ENCODE measurements at places on chromosomes 5 and 9.

- DNase-seq = no peak
These were observed 83.4 kb downstream of the MEGF10 start for GRCh38 chr5:127373858-127374491.

DNA sequence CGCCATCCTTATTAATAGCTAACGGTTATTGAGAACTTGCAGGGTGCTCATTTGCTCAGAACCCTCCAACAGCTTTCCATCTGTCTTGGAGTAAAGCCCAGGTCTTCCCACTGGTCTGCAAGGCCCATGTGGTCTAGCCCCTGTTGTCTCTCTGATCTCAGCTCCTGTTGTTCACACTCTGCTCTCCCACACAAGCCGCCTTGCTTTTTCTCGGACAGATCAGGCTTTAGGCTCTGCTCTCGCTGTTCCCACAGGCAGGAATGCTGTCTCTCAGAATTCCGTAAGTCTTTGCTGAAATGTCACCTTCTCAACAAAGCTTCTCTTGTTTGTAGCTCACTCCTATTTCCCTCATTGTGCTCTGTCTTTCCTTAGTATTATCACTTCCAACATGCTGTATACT lies 34.3 kb downstream of the GPR107 start:
- no peak for DNase-seq

DNA sequence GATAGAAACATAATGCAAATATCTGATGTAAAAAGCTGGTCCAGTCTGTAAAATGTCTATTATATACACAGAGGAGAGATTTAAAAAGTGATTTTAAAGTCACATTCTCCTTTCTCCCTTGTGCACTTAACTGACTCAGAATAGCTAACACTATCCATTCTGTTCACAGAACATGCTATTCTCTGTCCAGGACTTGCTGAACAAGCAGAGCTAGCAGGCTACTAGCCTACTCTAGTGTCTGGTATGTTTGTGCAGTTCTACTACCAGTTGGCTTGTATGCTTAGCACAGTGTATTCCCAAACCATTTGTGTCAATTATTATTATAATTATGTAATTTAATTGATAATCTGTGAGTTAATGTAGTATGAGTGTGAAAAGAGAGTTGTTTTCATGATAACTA lies 161.7 kb upstream of the NUDT12 start:
- no peak for DNase-seq

- no peak for DNase-seq
These were observed 48.4 kb upstream of the PWWP2A start for GRCh38 chr5:160167624-160168165.

DNA sequence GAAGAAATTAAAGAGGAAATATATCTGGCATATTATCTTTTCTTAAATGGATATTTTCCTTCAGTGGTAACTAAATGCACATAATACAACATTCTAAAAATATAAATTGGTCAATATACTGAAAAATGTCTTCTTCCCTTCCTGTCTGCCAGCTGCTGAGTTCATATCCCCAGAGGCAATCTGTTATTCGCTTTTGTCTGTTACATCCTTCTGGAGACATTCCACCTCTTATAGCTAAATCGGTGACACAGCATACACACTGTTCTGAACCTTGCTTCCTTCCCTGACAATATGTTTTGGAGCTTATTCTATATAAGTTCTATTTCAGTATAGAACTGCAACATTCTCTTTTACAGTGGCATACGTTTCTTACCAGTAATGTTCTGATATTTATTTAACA lies 147.8 kb downstream of the TENT4A start:
- DNase-seq = no peak

- no peak for DNase-seq
These were observed 183.6 kb downstream of the PTTG1 start for GRCh38 chr5:160605266-160605665.

GRCh38 chr5:53358794-53359193 lies 121.6 kb upstream of the FST start:
- DNase-seq = no peak

DNA sequence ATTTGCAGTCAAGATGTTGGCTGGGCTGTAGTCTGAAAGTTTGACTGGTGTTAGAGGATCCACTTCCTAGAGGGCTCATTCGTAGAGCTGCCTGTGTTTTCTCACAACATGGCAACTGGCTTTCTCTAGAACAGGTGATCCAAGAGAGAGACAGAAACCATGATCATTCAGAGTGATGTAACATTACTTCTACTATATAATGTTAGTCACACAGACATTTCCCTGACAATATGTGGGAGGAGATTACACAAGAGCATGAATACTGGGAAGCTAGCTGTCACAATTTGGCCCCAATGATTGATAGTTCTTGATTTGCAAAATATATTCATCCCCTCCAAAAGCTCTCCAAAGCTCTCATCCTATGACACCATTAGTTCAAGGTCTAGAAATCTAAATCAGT lies 10.9 kb upstream of the TMEM161B start:
- no peak for DNase-seq

- DNase-seq = no peak
These were observed 90.7 kb upstream of the PANK3 start for GRCh38 chr5:168669668-168670378.

GRCh38 chr5:124912638-124913328 lies 166.3 kb upstream of the ZNF608 start:
- DNase-seq = no peak

GRCh38 chr9:27628311-27628710 lies 55.0 kb upstream of the C9orf72 start:
- DNase-seq = no peak

- DNase-seq = no peak
These were observed 312.4 kb downstream of the ARHGEF28 start for GRCh38 chr5:73938280-73938937.

GRCh38 chr9:109560470-109561132 lies 62.5 kb upstream of the PTPN3 start:
- DNase-seq = no peak

GRCh38 chr9:5909976-5910375 lies 19.3 kb downstream of the MLANA start:
- no peak for DNase-seq

GRCh38 chr5:96943799-96944198 lies 7.9 kb downstream of the LNPEP start:
- no peak for DNase-seq

DNA sequence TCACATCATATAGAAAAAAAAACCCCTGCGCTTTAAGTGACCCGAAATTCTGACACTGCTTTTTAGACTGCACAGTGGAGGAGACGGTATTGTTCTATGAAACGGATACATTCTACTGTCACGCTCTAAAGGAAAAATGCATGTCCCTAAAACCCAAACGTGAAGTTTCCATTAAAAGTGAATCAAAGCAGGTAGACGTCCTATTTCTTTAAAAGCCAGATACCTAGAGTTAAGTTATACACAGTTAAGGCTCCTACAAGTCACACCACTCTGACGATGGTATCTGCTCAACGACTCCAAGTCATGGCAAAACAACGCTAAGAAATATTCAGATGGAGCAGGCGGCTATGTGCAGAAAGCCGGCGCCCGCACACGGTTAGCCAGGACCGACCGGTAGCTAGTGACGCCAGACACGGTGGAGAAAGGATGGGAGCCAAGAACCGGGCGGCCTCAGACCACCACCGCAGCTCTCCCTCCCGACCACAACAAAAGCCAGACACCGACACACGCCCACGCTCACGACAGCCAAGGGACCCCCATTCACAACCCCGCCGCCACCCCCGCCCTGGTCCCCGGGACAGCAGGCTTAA lies 734 bp downstream of the SKP1 start:
- no peak for DNase-seq

GRCh38 chr9:114450833-114451706 lies 54.2 kb downstream of the WHRN start:
- DNase-seq = no peak

DNA sequence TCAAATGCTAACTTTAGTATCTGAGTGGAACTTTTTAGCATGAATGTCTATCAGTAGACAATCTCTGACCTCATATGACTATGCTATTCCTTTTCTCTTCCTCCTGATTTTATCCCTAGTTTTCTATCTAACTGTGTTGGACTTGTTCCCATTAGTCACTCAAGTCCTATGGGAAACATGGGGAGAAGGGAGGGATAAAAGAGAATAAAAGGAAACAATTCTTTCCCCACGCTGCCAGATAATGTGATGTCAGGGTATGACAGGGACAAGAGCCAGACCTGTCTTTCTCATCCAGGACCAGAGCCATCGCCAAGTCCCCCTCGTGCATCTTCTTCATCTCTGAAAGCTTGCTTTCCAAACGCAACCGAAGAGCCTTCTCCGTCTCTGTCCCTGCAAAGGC lies 43.9 kb downstream of the CDK5RAP2 start:
- no peak for DNase-seq

GRCh38 chr5:73853091-73853490 lies 227.1 kb downstream of the ARHGEF28 start:
- no peak for DNase-seq

DNA sequence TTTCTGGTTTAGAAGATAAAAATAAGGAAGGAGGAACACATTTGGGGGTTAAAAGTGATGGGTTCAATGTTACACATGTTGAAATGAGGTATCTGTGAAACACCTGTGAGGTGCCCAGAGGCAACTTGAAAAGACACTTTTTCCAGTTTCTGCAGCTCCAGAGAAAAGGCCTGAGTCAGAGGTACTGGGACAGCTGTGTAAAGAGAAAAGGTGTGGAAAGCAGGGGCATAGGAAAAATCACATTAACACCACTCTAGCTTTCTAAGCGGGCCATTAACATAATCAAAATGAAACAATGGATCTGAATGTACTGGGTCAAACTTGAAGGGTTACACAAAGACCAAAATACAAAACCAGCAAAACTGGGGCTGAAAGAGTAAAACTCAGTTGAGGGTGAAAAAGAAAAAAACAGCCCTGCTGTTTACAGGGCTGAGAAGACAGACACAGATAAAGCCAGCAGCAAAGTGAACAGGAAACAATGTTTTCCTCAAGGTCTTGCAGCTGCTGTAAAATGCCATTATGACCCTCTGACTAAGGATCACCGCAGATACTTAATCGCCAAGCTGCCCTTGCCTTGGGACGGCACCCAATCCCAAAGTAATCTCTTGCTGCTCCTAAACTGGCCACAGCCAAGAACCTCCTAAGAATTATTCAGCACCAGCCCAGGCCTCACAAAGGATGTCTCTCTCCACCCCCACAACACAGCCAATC lies 104.7 kb downstream of the DROSHA start:
- DNase-seq = no peak

GRCh38 chr5:143752165-143752850 lies 59.7 kb upstream of the HMHB1 start:
- DNase-seq = no peak

DNA sequence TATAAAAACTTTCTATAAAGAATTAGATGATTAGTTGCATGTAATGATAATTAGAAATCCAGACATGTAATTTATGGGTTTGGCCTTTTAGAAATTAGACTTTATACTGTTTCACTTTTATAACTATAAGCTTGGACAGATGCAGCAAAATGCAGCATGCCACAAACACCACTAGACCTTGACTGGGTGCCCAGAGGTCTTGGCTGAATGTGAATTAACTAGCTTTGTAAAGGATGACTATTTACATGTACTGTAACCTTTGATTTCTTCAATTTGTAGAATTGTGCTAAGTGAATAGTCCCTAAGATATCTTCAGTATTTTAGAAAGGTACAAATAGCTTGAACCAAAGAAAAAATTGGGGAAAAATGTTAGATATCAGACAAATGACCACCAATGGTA lies 2168.1 kb downstream of the MAT2B start:
- no peak for DNase-seq

DNA sequence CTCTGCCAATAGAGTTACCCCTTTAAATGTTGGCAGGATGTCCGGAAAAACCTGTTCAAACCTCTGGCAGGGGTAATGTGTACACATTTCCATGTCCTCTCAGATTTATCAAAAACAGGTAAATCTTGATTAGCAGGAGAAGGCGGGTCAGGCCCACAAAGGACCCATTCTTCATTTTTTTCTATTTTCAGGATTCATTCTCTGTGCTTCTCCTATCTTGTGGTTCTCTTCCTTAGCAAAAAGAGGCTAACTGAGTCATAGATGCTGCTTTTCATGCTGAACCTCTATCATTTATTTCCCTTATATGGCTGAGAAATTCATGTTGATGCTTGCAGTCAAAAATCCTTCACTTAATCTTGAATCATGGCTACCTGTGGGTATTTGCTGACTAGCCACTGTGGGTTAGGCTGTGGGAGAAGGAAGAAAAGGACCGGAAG lies 112.7 kb upstream of the IQGAP2 start:
- no peak for DNase-seq

DNA sequence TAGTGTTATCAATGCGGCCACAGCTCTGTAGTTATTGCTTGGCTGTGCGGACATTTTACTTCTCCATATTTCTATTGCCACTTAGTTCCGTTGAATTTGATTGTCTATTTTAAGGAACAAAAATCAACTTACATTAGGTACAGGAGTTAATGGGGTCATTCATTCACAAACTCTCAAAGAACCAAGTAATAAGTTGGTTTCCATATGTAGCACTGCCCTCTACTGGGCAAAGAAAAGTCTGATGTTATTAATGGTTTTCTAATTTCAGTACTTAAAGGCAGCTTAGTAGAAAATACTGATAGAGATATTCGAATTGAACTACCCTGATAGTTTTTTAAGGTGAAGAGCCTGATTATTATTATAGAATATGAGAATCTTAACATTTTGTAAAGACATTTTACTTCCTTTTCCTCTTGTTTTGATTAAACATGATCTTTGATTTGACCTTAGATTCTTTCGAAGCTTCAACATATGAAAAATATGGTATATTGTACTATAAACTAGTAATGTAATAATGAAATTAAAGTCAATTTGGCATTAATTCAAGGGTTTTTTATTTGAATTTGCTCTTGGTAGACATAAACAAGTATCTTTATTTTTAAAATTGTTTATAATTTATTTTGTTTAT lies 119.5 kb upstream of the CTNND2 start:
- no peak for DNase-seq

GRCh38 chr5:139019880-139020279 lies 144.7 kb upstream of the LRRTM2 start:
- no peak for DNase-seq

DNA sequence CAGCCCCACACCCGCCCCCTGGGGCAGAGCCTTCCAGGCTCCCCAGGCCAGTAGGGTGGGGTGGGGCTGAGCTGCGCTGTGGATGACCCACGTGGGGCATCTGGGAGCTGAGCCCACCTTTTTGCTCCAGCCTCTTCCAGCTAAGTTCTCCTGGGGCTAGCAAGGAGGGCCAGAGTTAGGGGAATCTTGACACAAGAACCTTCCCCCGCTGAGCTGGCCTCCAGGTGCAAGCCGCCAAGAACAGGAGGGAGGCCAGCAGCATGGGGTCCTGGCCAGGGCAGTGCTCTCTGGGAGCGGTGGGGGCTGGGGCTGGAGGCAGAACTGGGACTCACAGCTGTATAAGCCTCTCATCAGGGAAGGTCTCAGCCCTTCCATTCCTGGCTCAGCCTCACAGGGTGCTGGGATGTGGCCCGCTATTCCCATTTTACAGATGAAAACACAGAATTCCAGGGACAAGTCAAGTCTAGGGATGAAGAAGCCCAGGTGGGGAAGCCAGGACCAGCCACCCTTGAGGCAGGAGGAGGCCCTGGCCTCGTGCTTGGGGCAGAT lies 21.5 kb downstream of the SARDH start:
- no peak for DNase-seq

GRCh38 chr5:151703227-151703626 lies 16.5 kb upstream of the SPARC start:
- no peak for DNase-seq

GRCh38 chr5:153066281-153066680 lies 424.2 kb upstream of the GRIA1 start:
- DNase-seq = no peak

GRCh38 chr5:141909212-141909611 lies 14.5 kb upstream of the DELE1 start:
- no peak for DNase-seq

GRCh38 chr9:136926749-136927148 lies 17.8 kb downstream of the FBXW5 start:
- DNase-seq = no peak

All from stimulated activated CD8-positive, alpha-beta memory T cell treated with anti-CD3 and anti-CD28 coated beads, Interleukin-4, amount 100 ng/mL, for 24 hours (primary cell).